Stimulated activated naive B cell treated with anti-CD40 and anti-IgM and Interleukin-4, amounts not matched to agents 10 μg/mL and 1 μg/mL and 100 μg/mL, for 72 hours (primary cell): ENCODE measurements at places on chromosomes 3 and 15.
A peak's percentile ranks its signal among the peaks of the same experiment; 100 is the strongest.

- DNase-seq = peak; percentile 10
Observed at GRCh38 chr3:62665627-62666437, 209.4 kb downstream of the CADPS start.

DNA sequence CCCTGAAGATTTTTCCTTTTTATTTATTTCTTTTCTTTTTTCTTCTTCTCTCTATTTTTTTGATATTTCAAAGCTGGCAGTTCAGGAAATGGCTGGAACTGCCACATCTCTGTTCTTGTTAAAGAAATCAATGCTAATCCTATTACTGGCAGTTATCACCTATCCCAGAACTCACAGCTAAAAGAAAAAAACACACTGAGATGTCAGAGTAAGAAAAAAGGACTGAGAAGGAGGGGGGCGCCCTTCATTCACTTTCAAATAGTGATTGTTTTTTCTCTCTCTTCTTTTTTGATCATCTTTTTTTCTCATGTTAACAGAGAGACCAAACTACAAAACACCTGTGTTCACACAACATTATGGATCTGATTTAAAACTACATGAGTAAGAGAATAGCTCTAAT lies 337.1 kb downstream of the IL20RB start:
- no peak for DNase-seq

GRCh38 chr3:108669208-108669607 lies 79.7 kb downstream of the DZIP3 start:
- DNase-seq = no peak

DNA sequence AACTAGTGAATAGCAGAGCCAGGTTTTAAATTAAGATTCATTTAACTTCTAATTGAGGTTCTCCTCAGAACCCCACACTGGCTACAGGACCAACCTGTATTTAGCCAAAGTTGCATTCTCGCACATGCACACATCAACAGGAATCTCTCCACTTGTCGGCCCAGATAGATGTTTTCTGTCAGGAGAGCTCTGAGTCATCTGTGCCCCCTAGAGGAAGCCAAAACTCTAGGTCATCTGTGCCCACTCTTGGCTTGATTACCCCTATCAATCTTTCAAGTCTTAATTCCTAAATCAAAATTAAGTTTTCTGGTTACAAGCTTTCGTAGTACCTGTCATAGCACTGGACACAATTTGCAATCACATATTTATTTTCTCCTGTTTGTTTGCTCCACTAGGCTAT lies 104.9 kb upstream of the EOMES start:
- DNase-seq = no peak

DNA sequence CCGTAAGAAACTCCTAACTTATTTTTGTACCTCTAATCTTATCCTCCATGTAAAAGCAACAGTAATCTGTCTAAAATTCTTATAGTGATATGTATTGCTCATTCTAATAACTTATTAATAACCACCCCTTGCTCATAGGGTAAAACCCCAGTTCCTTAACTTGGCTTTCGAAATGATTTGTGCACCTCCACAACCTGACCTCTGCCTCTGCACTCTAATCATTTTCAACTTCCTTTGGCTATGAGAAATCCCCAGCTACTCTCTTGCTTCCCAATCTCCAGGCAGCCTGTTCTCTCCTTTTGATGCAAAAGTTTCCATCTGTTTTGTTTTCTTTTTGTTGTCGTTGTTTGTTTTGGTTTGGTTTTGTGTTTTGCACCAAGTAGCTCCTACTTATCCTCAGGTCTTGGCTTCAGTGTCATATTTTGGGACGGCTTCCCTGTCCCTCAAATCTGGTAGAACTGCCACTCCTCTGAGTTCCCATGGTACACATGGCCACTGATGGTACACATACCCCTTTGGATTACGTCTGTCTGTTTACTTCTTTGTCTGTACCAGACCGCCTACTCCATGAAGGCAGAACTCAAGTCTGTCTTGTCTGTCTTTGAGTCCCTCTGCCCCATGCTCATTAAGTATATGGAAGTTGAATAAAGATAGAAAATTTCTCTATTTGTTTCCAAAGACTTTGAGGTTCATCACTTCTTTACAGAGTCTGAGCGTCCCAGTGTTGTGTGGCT lies 105.6 kb upstream of the TGFBR2 start:
- DNase-seq = peak; percentile 24

DNA sequence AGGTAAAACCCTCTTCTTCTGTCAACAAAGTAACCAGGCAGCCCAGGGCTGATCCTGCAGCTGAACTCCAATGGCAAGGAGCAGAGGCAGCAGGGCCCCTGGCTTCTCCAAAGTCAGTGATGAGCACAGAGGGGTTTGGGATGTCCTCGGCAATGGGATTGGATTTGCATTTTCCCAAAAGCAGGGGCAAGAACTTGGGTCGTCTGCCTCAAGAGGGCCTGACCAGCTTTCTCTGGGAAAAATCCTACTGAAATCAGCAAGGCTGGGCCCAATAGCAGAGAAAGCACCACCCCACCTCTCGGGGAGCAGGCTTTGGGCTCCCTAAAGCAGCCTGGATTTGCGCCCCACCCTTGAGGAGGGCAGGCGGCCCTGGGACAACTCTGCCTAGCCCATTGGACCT lies 210.0 kb upstream of the IGF1R start:
- DNase-seq = no peak

DNA sequence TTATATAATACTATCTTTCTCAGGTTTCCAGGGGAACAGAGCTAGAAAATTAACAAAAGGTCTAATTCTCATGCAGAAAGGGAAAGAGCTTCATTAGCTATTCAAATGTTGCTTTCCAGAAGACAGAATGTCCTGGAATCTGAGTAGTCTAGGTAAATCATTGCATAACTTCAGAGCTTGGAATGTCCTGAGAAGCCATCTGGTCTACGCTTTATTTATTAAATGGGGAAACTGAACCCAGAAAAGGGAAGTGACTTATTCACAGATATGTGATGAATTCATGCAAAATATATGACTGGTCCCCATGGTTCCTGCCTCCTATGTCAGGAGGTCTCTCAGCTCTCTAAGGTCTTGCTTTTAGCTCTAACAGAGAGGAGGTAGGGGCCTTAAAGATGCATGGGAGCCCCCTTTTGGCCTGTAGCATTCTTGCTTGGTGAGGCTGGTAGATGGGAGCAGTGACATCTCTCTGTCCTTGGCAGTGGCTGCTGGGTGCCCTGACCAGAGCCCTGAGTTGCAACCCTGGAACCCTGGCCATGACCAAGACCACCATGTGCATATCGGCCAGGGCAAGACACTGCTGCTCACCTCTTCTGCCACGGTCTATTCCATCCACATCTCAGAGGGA lies 99.2 kb downstream of the CEMIP start:
- DNase-seq = no peak

DNA sequence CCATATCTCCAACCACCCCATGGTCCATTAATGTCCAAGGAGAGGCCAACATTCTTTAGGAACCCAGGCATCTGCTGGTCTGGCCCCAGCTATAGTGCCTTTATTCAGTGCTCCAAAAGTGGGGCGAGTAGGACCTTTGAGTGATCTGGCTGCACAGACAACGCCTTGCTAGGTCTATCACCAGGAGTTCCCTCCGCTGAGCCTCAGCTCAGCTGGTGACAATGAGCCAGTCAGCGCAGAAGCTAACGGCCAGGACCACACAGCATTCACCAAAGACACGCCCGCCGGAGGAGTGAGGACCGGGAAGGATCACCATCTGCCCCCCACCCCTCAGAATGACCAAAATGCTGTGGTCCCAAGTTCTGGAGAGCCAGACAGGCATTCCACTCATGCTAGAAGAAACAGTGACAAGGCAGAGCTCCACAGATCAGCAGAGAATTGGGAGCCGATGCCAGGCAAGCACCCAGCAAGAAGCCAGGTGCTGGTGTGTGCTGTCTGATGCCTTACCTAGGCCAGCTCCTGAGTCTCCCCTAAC lies 19.0 kb downstream of the TBC1D2B start:
- DNase-seq = no peak

DNA sequence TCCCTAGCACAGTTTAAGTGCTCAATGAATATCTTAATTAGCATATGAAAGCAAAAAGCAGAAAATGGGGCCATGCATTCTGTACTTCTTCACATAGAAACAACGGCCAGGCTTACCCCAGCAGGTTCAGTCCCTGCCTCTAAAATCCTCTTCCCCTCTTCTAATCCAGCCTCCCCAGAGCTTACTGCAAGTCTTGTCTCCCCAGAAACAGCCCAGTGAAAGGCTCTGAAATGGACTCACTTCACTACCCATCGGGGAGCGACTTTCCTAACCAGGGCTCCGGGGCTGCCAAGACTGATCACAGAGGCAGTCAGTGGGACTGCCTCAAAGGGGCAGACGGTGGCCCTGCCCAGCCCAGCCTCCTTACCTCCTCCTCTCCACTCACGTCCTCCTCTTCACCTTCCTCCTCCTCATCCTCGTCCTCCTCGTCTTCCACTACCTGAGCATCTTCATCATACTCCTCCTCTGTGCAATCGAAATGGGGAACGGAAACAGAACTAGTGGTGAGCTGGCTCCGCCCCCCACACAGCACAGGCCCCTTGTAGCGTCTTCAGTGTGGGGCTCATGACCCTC lies 38.0 kb downstream of the ANP32A start:
- no peak for DNase-seq

DNA sequence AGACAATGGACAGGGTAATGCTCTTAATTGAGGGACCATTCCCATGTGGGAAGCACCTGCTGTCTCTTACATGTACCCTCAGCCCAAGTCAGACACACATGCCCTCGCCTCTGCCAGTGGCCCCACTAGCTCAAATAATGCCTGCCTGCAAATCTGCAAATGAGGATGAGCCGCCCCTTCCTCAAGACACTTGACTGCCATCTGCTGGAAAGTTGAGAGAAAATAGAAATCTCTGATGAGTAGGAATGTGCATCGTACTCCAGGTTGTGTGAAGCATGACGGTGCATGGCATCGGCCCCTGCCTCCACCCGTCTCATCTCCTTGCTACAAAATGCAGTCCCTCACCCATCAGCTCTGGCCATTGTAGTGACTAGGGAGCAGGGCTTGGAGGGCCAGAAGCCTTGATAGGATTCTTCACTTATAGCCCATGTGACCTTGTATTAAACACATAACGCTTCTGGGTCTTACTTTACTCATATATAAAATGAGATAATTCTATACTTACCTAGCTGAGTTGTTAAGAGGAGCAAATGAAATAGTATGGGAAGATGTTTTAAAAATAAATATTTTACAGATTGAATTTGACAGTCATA lies 6.3 kb upstream of the SCN5A start:
- no peak for DNase-seq

DNA sequence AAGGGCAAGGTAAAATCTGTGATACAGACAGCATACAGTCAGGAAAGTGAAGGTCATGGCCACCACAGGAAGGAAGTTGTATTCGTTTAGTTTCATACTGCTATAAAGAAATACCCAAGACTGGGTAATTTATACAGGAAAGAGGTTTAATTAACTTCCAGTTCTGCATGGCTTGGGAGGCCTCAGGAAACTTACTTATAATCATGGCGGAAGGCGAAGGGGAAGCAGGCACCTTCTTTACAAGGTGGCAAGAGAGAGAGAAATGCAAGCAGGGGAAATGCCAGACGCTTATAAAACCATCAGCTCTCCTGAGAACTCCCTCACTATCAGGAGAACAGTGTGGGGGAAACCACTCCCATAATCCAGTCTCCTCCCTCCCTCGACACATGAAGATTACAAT lies 353.7 kb upstream of the SEMA6D start:
- no peak for DNase-seq

DNA sequence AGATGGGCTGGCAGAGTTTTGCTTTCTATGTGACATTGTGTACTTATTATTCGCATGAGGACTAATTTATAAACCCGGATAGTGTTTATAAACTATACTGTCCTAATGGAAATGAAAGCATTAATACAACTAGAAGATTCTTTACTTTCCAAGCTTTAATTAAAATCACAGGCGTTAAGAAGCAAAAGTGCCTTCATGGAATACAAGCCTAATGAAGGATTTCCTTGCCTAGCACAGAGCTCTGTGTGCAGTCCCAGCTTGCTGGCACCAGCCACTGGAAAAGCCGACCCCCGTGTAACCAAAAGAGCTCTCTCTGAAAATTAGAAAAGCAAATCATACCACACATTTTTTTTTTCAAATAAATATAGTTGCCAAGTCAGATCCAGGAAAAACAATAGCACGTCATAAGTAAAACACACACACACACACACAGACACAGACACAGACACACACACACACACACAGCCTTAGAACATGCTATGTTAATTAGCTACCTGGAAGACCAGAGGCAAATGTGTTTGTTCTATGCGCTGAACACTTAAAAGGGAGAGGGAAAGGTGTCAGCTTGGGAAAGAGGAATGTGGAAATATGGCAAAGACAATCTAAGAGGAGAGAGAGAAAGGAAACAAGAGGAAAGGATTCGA lies 1084.2 kb downstream of the TUSC7 start:
- no peak for DNase-seq

DNA sequence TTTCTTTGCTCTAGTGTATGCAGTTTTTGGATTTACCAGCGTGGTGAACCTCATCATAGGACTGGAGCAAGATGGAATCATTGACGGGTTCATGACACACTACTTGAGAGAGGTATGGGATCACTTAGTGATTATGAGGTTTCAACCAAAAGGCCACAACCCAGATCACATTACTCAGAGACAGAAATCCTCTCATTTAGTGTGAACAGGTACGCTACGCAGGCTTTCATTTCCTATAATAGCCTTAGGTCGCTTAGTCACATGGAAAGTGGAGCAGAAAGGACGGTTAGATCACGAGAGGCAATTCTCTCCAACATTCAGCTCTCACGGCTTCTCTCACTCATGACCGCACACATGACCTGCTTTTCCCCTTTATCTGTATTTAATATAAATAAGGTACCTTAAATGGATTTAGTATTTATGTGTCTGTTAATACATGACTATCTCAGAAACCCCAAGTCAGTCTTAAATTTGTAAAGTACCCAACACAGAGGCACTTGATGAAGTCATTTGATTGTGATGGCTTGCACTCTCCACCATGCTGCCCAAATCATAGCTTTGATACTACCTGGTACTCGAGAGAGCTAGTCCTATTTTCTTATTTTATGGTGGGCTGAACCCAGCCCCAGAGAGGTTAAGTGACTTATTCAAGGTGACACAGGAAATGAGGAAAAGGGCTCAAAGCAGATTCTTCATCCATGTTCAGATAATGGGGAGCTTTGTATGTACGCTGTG lies 8.6 kb downstream of the TM6SF1 start:
- DNase-seq = no peak

DNA sequence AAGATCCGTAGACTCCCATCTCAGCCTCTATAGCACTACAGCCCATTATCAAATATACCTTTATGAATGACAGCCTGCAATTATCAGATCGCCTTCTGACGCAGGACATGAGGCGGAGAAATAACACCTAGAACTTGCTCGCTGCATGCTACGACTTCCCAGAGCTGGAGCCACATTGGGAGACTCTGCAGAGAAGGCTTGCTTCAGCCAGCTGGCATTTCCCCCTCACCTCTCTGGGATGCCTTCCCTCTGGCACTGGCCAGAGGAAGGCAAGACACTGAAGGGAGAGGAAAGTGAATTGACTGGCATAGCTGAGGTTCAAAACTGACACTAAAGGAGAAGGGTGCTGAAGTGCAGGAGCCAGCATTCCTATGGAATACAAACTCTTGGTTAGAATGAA lies 131.7 kb downstream of the GABRB3 start:
- no peak for DNase-seq
